ENCODE measurements at places on chromosomes 6 and 20.

- DNase-seq = no peak
These were observed 38.8 kb upstream of the SIRPA start for GRCh38 chr20:1856424-1856823.

GRCh38 chr6:158686791-158687381 lies 37.0 kb downstream of the SYTL3 start:
- no peak for DNase-seq

- no peak for DNase-seq
These were observed 104.9 kb upstream of the PREP start for GRCh38 chr6:105507811-105508210.

GRCh38 chr6:28807682-28808280 lies 116.0 kb downstream of the TRIM27 start:
- DNase-seq = no peak

Measured in stimulated activated CD4-positive, alpha-beta T cell treated with anti-CD3 and anti-CD28 coated beads, TNF-alpha, amount 100 ng/mL, for 24 hours (primary cell).